Keratinocyte (primary cell): ENCODE measurements at places on chromosomes 11 and 22. TPM values are rescaled to one million over a fixed set of nuclear protein-coding genes. Genes with fewer than 3 reads are reported as not detected.

DNA sequence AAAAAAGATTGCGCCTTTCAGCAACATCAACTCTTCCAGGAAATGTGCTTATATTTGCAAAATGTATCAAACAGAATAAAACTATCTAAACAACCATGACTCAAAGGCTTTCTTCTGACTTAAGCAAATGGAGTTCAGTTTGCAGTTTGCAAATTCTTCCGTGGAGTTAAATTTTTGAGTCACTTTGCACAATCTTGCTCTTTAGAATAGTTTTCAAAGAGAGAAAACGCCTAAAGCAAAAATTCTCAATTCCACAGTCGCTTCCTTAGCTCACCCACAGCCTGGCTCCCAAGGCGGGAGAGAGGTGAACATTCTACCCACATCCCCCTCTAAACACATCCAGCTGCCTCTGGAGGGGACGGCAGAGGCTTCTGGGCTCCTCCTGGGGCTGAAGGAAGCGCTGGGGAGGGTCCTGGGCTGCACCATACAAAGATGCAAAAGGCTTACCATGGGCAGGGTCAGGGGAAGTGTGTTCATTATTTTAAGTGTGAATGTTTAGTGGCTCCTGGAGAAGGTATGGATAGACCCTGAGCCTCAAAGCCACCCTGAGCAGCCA, 1487.3 kb downstream of the TBC1D22A start:
- DNase-seq, result no peak

DNA sequence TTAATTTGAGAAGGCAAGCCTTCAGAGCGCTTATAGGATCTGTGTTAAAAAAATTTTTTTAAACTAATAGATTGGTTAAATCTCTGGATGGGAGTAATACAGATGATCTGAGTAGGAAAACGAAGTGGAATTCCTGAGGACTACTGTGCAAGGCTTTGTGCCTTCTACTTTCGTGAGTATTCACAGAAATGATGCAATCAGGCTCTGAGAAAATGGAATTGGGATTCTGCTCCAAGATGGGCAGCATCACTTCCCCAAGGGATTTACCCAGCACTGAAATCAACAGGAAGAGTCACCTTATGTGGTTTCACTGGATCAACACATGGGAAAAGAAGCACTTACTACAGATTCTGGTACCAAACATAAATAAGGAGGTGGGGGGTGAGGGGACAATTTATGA, 12.5 kb downstream of the KMT5B start:
- no peak for DNase-seq

GRCh38 chr11:73225001-73225686, 7.1 kb downstream of the P2RY2 start:
- no peak for DNase-seq

DNA sequence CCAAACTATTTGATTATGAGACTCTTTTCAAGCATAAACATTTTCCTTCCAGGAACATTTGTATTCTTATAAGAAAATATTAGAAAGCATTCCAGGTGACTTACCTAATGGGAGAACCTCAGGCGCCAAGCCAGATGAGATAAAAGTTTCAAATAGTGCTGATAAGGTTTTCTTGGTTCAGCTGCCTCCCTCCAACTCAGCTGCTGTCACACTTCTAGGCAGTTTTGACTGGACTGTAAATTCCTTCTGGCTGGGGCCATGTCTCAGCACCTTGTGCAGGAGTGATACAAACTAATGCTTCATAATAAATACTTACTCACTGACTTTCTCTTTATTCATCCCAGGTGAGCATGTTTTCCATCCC, 131.1 kb downstream of the MED15 start:
- no peak for DNase-seq

- DNase-seq, result no peak
Measured at GRCh38 chr11:123570939-123571580, 83.4 kb downstream of the SCN3B start.

- no peak for DNase-seq
Measured at GRCh38 chr11:33317662-33318061, 60.5 kb downstream of the HIPK3 start.

- no peak for DNase-seq
Measured at GRCh38 chr11:35529971-35530495, 4.6 kb upstream of the PAMR1 start.

DNA sequence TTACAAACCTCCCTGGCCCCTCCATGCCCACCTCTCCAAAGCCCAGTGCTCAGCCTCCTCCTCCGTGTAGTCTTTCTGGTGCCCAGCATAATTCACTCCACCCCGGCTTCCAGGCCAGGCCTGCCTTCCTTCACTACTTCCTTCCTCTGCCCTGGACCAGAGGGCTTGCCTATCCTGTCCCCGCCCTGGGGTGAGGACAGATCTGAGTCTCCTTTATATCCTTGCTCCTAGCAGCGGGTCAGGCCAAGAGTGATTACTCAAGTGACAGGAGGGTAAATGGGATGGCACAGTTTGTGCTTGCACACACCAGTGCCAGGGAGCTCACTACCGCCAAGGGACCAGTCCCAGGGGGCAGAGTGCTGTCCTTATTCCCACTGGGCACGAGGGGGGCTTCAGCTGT, 48.0 kb downstream of the SCUBE1 start:
- no peak for DNase-seq

DNA sequence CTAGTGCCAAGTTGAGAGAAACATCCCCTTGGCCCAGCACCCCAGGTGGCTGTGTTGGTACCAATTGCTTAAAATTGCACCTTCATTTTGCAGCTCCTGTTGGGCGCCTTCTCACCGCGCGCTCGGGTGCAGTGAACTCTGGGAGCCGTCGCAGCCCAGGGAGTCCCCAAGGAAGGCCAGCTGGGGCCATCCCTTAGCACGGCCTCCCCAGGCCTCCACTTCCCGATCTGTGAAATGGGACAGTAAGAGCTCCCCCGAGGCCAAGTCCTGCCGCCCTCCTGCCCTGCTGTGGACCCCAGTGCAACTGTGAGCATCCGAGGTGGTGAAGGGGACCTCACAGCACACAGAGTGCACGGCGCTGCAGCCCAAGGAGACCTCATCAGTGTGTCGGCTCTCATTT, 1234.1 kb downstream of the BRD1 start:
- DNase-seq, result no peak

DNA sequence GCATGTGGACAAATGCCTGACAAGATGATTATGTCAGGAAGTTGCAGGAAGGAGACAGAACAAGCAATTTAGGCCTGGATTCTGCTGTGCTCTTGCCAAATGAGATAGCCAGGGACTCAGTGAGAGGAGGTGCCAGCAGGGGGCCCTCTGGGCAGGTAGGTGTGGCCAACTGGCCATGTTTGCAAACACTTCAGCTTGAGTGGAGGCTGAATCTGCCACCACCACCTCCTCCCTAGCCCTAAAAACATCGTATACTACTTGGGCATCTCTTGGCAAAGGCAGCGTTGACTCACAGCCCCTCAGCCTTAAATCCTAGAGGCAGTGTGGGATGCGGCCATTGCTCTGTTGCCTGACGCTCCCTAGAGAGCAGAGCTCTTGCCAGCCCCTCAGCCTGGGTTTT, 95.1 kb upstream of the PLET1 start:
- DNase-seq, result peak; percentile 2

DNA sequence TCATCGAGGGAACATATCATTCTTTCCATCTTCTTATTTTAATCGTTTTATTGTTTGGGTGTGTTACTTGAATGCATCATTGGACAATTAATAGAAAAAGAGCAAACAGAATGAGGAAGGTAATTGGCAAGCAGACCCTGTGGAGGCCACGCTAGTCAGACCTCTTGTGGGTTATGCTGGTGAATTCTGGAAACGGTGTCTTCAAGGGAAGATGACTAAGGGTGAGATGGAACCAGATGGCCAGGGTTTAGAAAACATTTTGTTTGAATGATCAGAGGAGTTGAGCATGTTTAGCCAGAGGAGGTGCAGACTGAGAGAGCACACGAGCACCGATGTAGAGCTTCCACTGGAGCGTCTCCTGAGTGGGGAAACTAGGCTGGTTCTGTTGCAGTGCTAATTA, 8.5 kb downstream of the ST14 start:
- DNase-seq, result no peak

DNA sequence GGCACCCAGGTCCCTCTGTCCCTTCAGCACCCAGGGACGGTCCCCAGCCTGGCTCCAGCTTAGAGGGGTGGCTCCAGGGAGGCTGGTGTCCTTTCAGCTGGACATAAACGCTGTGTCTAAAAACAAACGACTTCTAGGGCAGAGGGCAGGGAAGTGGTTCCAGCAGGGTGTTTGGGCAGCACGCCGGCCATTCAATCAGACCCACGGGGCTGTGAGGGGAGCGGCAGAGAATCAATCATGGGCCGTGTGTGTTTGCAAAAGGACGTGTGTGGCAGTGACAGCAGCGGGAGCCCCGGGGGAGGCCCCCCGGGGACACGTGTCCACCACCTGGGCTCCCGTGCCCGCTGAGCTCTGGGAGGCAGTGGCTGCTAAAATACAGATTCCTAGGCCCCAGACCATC, 127.7 kb downstream of the MN1 start:
- no peak for DNase-seq

GRCh38 chr22:20750461-20751184, 23.3 kb upstream of the SERPIND1 start:
- peak; percentile 28 for DNase-seq

- DNase-seq, result no peak
Measured at GRCh38 chr22:19406281-19406811, 25.2 kb downstream of the HIRA start.

- DNase-seq, result no peak
Measured at GRCh38 chr11:122863704-122864326, 18.7 kb upstream of the JHY start.

DNA sequence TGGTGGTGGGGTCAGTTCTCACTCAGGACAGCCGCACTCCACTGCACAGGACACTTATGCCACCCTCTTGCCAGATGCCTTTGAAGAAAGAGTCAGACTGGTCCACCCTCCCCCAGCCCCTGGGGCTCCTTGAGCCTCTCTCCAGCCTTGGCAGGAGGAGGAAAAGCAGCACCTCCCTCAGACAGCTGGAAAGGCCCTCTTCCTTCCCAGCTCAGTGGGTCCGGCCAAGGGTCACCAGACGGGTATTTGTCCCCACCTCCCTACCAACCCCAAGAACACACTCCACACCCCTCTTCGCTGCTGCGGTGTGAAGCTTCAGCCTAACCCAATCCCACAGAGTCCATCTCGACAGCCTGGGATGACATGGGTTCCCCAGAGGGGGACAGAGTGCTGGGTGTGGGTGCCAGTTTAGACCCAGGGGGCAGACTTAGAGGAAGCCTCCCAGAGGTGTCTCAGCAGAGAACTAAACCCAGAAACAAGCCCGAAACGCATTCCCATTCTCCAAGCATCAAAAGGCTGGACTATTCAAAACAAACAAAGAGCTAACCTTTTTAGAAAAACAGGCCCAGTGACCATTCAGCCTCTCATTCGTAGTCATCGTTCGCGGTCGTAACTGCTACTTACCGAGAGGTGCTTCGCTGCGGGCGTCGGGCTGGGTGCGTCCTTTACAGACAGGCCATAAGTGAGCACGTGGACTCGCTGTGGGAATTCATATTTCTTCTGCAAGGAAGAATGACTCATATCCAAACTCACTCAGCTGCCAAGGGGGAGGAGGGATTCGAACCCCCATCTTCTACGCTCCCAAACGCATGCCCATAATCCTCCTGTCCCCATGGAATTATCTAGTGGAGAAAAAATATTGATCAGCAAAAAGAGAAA, 57.5 kb upstream of the ANO1 start:
- no peak for DNase-seq

DNA sequence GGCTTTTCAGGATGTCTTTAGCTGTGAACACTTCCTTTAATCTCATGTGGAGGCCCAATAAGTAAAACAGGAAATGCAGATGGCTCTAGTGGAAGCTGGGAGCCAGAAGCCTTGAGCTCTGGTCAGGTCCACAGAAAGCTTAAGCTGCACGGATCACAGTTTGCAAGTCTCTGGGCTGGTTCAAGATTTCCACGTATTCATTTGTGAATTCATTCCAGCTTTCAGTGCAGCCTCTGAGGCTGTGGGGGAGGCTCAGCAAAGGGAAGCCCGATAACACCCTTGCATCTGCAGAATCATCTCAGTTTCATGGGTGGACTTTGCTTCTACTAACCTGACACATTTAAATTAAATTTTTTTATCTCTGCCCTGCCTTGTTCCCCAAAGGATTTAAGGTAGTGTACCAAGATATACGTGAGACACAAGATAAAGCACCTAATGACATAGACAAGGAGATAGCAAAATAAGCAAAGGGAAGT, 65.6 kb downstream of the ISX start:
- no peak for DNase-seq

GRCh38 chr22:16915701-16916100, 90.5 kb upstream of the XKR3 start:
- DNase-seq, result no peak

DNA sequence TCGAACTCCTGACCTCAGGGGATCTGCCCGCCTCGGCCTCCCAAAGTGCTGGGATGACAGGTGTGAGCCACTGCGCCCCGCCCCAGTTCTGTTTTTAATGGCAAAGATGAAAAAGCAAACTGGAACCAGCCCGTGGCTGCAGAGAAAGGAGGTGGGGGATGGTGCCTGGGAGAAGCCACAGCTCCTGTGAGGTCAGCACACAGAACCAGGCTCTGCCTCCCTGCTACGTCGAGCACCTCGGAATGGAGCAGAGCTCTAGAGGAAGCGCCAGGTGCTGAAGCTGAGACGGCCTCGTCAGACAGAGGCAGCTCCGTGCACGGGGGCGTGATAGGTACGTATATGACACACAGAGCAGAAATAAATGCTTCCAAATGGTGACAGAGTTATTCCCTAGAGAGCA, 8.5 kb downstream of the DRD4 start:
- no peak for DNase-seq

DNA sequence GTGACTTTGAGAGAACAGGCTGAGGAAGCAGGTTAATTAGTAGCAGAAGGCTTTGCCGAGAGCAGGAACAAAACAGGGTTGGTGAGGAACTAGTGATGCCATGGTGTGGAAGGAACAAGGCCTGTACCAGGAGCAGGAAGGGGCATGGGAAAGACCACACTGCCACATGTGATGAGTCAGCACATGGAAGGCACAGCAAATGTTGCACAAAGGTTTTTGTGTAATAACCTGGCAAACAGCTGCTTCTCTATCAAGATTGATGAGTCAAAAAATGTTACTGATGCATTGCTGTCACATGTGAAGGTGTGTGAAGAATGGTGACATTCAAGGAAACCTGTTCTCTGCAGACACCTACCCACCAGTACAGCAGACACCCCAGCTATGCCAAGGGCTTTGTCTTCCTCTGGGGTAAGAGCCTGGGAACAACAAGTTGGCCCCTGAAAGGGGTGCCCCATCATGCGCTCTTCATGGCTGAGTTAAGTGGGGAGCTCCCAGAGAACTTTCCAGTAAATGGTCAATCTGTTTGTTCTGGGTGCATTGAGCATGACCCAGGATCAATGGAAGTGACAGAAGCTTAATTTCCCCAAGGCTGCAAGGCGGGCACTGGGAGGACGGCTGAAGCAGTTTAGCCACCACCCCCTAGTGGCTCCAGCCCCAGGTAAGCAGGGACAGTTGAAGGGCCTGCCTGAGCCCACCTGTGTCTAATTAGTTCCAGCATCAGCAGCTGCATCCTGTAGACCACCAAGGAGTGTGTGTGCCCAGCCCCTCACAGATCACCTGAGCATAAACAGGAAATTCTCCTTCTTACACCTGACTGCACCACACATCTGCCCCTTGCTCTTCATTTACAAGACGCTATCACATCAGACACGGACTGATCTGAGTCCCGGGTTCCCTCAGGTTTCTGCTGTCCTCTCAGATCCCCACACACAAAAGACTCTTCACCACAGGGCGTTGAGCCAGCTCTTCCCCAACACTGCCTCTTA, 47.6 kb downstream of the GGTLC2 start:
- DNase-seq, result no peak

The NUP160 gene
- 16.6 to 26.6 TPM (median 16.6 TPM) in 3 replicates for polyA plus RNA-seq

The MISFA gene
- 0.63 to 1.7 TPM (median 0.70 TPM) in 3 replicates for polyA plus RNA-seq

The TPBGL gene
- polyA plus RNA-seq, result not detected in 3 replicates

The SEC14L2 gene
- 103 to 146 TPM (median 129 TPM) in 3 replicates for polyA plus RNA-seq

The MPPED2 gene
- not detected in 3 replicates for polyA plus RNA-seq

The OR6T1 gene
- not detected in 3 replicates for polyA plus RNA-seq

The SRSF8 gene
- polyA plus RNA-seq, result 37.8 to 47.7 TPM (median 43.0 TPM) in 3 replicates
